ENCODE measurements at places on chromosomes 11 and 22.

DNA sequence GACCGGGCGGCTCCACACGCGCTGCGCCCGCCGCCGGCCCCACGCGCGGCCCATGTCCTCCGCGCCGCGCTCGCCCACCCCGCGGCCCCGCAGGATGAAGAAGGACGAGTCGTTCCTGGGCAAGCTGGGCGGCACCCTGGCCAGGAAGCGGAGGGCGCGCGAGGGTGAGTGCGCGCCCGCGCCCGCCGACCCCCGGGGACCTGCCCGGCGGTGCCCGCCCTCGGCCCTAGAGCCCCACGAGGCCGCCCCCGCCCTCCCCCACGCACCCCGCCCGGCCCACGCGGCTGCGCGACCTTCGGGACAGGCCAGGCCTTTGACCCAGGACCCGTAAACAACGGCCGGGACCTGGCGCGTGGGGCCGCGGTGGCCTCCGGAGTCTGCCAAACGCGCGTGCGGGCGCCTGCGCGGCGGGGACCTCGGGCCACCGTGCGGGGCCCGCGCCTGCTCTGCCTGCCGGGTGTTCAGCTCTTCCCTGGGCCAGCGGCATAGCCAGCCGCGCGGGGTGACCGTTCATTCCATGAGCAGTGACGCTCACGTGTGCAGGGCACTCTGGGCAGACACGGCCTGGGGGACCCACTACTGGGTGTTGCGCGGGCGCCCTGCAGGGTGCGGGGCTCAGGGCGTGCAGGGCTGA is at the start of gene PARVB:
PARVB (plus strand) TSS at position 15 of the 634 bp plus-strand sequence; CDS start at position 53, 38 bp downstream.
- DNase-seq, result no peak

- no peak for DNase-seq
These were observed 217.0 kb upstream of the PGR start for GRCh38 chr11:101346591-101346990.

- DNase-seq, result no peak
These were observed 64.1 kb upstream of the LMO1 start for GRCh38 chr11:8327761-8328192.

DNA sequence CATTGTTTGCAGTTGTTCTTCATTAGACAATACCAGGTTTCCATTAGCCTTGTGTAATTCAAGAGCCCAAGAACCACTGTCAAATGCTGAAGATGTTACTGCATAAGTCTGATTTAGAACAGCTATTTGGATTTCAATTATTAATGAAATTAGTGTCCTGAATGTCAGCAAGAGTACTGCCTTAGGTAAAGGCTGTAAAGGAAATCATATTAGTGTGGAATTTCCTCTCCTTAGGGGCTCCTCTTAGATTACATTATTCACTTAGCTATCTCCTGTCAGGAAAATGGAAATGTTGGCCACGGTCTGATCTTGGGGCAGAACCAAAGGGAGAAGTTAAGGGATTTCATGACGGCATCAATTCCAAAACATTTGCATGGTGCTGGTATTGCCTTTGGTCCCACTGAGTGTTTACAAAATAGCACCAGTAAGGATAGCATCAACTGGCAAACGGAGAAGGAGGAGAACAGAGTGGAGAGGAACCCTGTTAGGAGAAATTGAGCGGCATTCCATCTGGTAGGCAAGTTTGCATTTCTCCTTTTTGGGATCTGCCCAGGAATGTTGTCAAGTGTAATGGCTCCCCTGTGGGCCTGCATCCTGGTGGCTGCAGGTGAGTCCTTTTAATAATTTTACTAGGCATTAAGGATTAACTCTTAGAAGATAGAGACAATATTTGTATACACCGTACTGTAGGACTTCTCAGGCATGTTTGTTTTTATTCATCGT is at the start of gene HTR3B:
HTR3B (plus strand) TSS at position 418 of the 723 bp plus-strand sequence; CDS start at position 556, 138 bp downstream.
- no peak for DNase-seq

DNA sequence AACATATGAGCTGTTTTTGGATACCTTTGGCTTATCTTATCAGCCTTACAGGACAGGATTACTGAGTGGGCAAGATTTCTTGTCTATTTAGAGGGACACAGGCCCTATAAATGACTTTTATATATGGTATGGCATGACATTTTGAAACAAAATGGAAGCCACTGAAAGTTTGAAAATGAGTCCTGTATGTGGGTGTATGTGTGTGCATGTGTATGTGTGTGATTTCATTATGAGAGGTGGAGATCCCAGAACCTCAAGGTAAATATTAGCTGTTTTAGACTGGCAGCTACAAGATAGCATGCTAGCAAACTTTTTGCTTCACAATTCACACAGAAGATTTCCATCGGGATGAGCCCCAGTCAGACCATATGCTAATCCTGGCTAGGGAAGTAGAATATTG is 970.5 kb upstream of the CCDC90B start:
- no peak for DNase-seq

DNA sequence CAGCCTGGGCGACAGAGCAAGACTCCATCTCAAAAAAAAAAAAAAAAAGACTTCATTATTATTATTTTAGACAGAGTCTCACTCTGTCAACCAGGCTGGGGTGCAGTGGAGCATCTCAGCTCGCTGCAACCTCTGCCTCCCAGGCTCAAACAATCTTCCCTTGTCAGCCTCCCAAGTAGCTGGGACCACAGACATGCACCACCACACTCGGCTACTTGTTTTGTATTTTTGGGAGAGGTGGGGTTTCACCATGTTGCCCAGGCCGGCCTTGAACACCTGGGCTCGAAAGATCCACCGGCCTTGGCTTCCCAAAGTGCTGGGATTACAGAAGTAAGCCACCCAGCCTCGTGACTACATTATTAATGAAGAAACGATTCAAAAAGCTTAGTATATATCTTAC is 5.3 kb upstream of the TYMP start:
- DNase-seq, result no peak
